Renal pelvis (tissue), 12 donors: ENCODE measurements at places on chromosomes 4 and X. TPM values are rescaled to one million over a fixed set of nuclear protein-coding genes. Genes with fewer than 3 reads are reported as not detected.

GRCh38 chr4:151205722-151206121 lies 71.2 kb upstream of the PRSS48 start:
- DNase-seq, result no peak

Gene EVC2
- 9.4 TPM for polyA plus RNA-seq

GRCh38 chrX:86023811-86024210 lies 23.5 kb downstream of the CHM start:
- no peak for DNase-seq

- no peak for DNase-seq
These were observed 406.5 kb downstream of the RPA4 start for GRCh38 chrX:97290199-97290598.

Gene GRIA3
- 1.5 TPM for polyA plus RNA-seq
